ENCODE measurements at places on chromosomes 6 and 20.

GRCh38 chr6:79525272-79526100, 11.7 kb downstream of the LCA5 start:
- no peak for DNase-seq

DNA sequence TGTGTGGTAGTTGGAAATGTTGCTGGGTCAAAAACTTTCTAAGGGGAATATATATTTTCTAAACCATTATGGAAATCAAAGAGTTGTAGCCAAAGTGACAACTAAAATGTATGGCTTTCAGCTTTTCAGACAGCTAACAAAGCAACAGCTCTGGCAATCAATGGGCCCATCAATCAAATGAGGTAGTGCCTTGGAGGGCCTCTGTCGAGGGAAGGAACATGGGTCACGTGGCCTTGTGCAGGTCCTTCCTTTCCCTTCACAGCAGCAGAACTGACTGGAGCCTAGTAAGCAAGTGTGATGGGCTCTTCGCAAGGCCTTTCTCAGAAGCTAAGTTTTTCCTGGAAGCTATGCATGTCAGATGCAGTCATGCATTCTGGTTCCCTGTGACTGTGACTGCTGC, 17.9 kb downstream of the FAXC start:
- no peak for DNase-seq

- DNase-seq = peak; percentile 93
These were observed at the start of gene LRRN4 for GRCh38 chr20:6053776-6054688. TSS of gene LRRN4 (minus strand) at chr20:6054060. CDS start at chr20:6052799, 1,261 bp downstream.

GRCh38 chr20:17783671-17784070, 83.9 kb downstream of the BANF2 start:
- DNase-seq = no peak

DNA sequence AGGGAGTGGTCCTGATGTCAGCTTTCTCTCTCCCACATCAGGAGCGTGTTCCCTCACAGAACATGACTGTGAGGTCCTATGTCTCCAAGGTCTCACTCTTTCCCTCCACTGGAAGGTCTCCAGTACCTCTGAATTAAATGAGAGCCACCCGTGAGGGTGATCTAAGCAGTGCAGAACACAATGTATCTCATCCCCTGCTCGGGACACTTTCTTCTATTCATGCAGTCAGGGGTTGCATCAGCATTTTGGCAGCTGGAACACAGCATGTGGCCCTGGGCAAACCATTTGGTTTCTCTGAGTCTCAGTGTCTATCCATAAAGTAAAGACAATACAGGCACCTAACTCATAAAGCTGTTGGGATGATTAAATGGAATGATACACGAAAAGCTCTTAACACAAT, 34.2 kb downstream of the MAFB start:
- no peak for DNase-seq

DNA sequence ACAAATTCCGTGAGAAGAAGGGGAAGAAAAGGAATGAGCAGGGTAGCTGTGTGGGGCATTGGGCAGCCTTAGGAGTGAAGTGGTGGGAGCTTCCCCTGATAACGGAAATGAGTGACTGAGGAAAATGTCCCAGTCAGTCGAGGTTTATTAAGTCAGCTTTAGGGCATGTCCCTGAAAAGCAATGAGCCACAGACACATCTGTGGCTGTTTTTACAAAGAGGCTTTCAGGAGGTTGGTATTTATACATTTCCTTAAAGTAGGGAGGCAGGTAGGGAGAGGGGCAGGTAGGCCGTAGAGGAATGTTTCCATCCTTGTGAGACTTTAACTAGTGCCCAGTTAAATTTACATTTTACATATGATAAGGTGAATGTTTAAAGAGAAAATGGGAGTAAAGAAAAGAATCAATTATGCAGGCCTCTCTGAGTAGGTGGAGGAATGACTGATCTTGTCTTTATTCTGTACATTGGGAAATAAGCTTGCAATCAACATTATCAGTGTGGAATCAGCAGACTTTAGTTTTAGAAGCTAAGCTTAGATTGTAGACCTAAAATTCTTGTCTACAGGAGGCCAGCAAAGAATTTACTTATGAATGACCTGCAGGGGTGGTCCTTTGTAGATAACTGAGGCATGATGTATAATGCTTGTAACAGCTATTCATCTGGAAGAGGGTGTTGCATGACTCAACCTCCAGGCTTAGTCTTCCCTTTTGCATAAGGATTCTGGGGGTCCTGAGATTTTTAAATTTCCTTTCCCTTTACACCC, 18.5 kb downstream of the SLC22A2 start:
- no peak for DNase-seq

DNA sequence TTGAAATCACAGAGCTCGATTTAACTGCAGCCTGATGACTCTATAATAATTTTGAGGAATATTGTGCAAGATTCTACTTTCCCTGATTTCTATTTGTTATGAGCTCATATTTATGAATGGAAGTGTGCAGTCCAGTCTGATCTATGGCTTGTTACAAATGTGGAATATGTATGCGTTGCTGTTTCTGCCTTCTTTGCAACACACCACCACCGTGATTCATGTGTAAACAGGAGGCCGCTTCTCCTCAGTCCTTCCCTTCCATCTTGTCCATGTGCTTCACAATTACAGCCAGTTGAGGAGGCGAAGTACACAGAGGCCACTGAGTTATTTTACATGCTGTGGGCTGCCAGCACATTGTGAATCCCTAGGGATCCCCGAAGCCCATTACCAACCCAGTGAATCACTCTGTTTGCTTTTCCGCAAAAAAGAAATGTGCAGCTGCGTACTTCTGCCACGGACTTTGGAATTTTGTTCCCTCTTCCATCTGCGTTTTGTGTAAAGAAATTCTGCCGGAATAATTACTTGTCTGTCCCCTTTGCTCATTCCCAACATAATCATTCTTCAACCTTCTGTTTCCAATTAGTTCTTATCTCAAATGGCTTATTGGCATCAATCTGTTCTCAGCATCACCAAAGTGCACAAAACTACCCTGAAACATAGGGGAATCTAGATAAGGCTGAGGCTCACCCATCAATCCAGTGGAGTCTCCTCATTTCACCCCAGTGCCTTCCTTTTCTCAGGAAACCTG, 551.6 kb upstream of the CITED2 start:
- DNase-seq = no peak

GRCh38 chr6:1713016-1713600, 103.4 kb downstream of the FOXC1 start:
- DNase-seq = no peak

DNA sequence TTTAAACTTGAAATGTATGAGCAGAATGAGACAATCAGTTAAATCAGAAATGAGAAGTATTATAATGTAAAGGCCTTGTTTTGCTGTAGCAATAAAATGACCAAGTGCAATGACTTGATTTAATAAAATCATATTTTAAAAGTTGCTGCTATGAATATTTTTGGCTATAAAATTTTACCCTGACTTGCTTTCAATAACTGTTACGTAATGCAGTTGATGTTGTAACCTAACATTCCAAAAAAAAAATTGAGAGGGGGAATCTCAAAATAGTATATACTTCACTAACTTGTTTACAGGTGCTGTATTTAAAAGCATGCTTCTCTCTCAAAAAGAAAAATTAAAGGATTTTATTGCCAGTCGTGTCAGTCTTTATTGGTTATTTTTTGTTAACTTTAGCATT, 71.6 kb upstream of the ADGRF4 start:
- no peak for DNase-seq

GRCh38 chr6:92763680-92764079, 655.7 kb downstream of the EPHA7 start:
- DNase-seq = no peak

GRCh38 chr6:15769511-15770018, 106.7 kb upstream of the DTNBP1 start:
- DNase-seq = no peak

DNA sequence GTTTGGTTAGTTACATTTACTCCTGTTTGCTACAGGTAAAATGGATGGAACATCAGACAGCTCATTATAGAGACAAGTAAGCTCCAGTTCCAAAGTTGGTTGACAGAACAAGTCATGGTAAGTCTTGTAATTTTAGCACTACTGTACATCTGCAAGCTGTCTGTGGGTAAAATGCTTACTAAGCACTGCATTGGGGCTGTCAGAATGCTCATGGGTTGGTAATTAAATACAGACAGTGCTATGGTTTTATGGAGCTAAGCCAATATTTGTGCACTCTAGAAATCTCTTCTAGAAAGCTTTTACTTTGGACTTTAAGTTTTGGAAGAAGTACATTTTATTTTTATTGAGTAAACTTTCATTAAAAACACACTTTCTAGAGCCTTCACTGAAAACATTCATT, 419.2 kb upstream of the MMS22L start:
- DNase-seq = no peak

Measured in NCI-H510A treated with DMSO at 0.1 percent for 48 hours (cell line).